ENCODE measurements at places on chromosomes 16 and 17.
A peak's percentile ranks its signal among the peaks of the same experiment; 100 is the strongest.

DNA sequence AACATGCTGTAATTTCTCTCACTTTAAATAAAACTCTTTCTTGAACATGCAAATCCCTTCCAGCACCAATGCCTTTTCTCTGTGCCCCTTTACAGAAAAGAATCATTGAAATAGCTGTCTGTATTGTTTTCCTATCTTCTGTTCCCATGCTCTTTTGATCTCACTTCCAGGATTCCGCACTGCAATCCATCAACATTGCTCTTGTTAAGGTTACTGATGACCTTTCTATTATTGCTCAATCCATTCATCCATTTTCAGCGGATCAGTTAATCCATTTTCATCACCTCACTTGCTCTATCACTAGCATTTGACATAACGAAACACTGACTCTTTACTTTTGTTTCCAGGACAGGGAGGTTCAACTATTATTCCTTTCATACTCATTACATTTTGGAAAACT lies 130.5 kb downstream of the ABCA8 start:
- no peak for DNase-seq

- DNase-seq, result no peak
These were observed 26.1 kb upstream of the ABCA8 start for GRCh38 chr17:68981288-68981687.

GRCh38 chr17:39138431-39139160 lies 12.8 kb downstream of the PLXDC1 start:
- no peak for DNase-seq

DNA sequence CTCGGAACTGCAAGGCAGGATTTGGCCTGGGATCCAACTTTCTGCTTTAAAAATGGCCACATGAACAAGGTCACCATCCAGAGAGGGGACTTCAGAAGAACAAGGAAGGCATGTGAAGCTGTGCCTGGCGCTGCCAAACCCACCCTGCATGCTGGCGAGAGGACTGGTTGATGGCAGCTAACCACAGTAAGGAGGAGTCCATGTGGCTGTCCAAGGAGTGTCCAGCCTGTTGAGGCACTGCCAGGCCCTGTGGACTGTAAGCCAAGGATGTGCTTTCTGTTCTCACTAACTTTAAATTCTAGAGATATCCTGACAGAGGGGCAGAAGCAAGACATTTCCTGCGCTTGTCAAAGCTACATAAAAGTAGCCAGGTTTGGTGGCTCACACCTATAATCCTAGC lies 40.4 kb downstream of the CDK5R1 start:
- DNase-seq, result no peak

- no peak for DNase-seq
These were observed 756 bp upstream of the USP7 start for GRCh38 chr16:8964462-8964861.

GRCh38 chr16:27293343-27293742 lies 20.4 kb upstream of the IL4R start:
- no peak for DNase-seq

GRCh38 chr17:73192206-73192893 lies 505 bp upstream of the COG1 start:
- DNase-seq, result peak; percentile 56

Measured in stimulated activated CD4-positive, alpha-beta T cell treated with anti-CD3 and anti-CD28 coated beads, Interleukin-4, amount 100 ng/mL, for 48 hours (primary cell).